ENCODE measurements at places on chromosomes 16 and 17.

- no peak for DNase-seq
Measured at GRCh38 chr17:44001461-44001920, 2.9 kb upstream of the NAGS start.

DNA sequence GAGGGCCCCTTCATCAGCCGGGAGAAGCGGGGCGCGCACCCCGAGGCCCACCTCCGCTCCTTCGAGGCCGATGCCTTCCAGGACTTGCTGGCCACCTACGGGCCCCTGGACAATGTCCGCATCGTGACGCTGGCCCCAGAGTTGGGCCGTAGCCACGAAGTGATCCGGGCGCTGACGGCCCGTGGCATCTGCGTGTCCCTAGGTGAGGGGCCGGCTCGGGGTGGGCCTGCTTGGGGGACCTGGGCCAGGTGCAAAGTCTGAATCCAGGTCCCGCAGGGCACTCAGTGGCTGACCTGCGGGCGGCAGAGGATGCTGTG is 3.5 kb downstream of the CEMP1 start:
- no peak for DNase-seq

DNA sequence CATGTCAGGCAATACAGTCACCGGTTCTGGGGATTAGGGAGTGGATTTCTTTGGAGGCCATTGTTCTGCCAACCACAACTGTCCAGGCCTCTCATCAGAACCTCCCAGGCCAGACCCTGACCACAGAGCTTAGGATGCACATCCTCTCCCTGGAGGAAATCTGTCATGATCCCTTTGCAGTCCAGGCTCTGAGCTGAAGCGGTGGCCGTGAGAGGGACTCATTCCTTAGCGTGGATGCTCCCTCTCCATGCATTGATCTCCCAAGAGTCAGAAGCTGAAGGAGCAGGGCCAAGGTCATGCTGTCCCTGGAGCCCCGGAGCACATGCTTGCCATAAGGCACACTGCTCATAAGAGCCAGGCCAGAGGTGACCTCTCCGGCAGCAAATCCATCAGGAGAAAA is 181.4 kb downstream of the COPRS start:
- no peak for DNase-seq

DNA sequence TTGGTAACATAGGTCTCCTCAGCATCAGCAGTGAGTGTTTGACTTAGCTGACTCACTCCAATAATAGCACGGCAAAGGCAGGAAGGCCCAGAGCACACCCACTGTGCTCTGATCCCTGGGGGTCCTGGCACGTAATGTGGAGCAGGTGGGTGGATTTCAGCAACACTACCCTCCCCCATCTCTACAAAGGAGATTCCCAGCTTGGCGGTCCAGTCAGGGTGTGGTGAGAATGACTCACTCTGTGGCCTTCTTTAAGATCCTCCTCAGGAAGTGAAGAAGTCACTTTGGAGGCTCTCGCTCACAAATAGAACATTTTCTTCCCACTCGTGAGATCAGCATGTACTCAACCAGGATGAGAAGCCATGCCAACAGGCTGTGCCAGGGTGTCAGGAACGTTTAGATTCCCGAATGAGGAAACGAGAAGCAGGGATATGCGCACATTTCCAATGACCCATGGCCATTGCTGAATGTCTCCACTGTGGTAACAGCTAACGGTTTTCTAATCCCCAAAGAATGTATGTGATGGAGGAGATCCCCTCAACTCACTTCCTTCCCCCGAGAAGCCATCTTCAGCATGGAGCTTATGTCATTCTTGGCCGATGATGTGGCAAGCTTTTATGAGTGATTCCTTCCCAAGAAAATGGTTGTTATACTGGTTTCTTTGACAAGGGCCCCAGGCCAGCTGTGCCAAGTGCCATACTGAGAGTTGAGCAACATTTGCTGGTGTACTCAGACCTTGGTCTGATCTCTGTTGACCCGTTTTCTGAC is 365.2 kb downstream of the C16orf95 start:
- no peak for DNase-seq

DNA sequence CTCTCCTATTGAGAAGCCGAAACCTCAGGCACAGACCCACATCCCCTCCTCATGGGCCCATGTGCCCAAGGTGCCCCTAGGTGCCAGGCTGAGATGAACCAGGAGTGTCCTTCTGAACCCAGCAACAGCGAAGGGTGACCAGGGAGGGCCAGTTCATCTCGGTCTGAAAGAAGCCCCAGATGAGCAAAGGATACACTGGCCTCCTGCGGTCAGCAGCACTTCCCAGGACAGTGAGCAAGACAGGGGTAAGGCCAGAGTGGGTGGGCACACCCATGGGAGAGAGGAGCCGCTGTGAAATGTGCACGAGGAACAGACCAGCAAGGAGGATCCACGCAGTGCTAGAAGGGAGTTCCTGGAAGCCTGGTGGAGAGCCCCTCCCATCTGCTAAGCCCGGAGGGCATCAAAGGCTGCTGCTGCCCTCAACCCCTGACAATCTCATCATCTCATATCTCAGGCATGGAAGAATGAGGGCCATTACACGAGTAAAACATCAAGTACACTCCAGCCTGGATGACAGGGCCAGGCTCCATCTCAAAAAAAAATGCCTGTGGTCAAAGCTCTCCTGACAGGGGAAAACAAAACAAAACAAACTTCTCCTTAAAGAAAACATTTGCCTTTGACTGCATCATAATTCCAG is 3.3 kb upstream of the HBZ start:
- no peak for DNase-seq
